ENCODE measurements at places on chromosomes 11 and 22. TPM values are rescaled to one million over a fixed set of nuclear protein-coding genes. Genes with fewer than 3 reads are reported as not detected.

DNA sequence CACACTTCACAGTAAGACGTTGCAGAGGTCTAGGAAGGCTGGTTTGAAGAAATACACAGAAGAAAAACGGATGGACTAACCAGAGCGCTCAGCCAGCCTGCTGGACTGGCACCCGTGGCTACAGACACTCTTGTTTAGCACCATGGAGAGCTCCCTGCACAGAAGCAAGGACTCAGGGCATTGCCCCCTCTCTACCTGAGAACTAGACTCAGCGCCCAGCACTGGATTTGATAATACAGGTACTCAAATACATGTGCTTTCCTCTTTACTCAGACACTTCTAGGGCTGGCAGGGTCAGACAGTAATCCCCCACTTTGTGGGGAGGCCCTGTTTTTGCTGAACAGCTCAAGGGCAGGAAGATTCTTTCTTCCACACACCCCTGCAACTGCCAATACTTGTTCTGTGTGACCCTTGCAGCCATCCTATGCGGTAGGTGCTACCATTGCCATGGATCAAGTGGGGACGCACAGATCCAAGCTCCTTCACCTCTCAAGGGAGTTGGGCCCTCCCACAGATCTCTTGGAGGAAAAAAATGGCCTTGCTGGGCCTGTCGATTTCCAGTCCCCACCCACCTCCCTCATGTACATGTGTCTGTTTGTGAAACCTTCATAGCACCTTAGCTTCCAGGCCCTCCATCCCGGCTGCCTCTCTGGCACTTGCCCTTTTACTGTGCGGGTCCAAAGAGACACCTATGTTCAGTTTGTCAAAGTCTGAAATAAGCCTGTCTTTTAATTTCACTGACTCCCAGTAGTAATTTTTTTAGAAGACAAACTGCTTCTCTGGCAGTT lies 5.1 kb upstream of the P2RX6 start:
- no peaks in the 10 kb centered on the region for H3K27me3 ChIP-seq
- H3K36me3 ChIP-seq: no peaks in the 10 kb centered on the region
- H3K4me3 ChIP-seq: no peak overlapping the region
- peaks cover 13% of the 10 kb centered on the region for H3K4me1 ChIP-seq

Gene ART5
- 4.1 TPM for total RNA-seq

Gene GVQW3
- 2.0 TPM for total RNA-seq

- H3K4me1 ChIP-seq: peaks cover 20% of the 10 kb centered on the region
- H3K4me3 ChIP-seq: peak overlapping the region; percentile 31
- no peak for DNase-seq
- H3K27me3 ChIP-seq: peaks cover 64% of the 10 kb centered on the region
- no peak overlapping the region for H3K27ac ChIP-seq
Measured at GRCh38 chr11:124839128-124839971, 25.9 kb upstream of the ROBO3 start.

Gene APOBEC3H
- total RNA-seq: 0.48 TPM

DNA sequence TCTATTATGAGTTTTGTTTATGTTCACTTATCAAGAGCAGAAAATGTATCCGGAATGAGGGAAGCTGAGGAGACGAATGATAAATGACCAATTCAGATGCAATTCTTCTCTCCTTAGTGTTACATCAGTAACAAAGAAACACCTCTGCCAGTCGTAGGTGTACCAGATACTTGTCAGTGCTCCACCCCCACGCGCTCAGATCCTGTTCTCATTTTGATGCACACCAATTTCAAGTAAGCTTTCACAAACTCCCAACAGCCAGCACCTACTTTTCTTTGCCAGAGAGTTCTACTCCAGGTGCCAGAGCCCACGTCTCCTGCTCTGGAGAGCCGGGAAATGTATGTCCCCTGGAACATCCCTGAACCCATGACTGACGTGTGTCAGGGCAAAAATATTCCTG lies 43.7 kb downstream of the OR8B12 start:
- no peak overlapping the region for H3K4me3 ChIP-seq
- H3K27me3 ChIP-seq: no peaks in the 10 kb centered on the region
- no peak for DNase-seq
- no peaks in the 10 kb centered on the region for H3K4me1 ChIP-seq

Gene SCN4B
- 0.89 TPM for total RNA-seq

Gene HIRA
- 31.1 TPM for total RNA-seq

GRCh38 chr11:115198321-115198741 lies 305.9 kb downstream of the CADM1 start:
- H3K4me3 ChIP-seq: no peak overlapping the region
- no peaks in the 10 kb centered on the region for H3K27me3 ChIP-seq
- no peaks in the 10 kb centered on the region for H3K36me3 ChIP-seq
- no peak overlapping the region for H3K27ac ChIP-seq
- no peak for DNase-seq

Gene ANKK1
- 0.19 TPM for total RNA-seq

- no peaks in the 10 kb centered on the region for H3K27me3 ChIP-seq
- no peak overlapping the region for H3K27ac ChIP-seq
- peak; percentile 22 for DNase-seq
- no peak overlapping the region for H3K4me3 ChIP-seq
Measured at GRCh38 chr22:46390652-46391301, 55.3 kb downstream of the TRMU start.

DNA sequence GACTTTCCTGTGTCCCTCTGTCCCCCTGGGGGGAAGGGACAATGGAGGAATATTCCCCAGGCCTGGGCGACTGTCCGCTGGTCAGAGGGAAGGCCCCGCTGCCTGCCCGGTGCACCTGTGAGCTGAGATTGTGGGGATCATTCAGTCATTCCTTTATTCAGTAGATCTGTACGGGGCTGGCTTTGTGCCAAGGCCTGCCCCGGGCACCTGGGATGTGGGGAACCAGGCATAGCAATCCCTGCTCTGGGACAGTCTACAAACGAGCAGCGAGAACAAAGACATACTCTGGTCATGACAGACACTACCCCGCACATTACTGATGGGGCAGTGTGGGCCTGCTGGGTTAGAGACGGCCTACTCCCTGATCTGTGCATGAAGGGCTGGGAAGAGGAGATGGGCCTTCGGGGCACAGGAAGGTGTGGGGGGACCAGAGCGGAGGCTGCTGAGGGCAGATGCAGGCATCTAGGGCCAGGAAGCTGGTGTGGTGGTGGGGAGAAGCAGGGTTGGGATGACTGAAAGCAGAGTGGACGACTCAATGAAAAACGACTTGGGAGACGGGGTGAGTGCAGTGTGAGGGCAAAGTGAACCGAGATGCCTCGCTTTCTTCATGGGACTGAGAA lies 1.8 kb upstream of the MYO7A start:
- peaks cover 14% of the 10 kb centered on the region for H3K4me1 ChIP-seq
- H3K27me3 ChIP-seq: no peaks in the 10 kb centered on the region
- H3K27ac ChIP-seq: no peak overlapping the region
- H3K36me3 ChIP-seq: no peaks in the 10 kb centered on the region
- DNase-seq: no peak
- no peak overlapping the region for H3K4me3 ChIP-seq

DNA sequence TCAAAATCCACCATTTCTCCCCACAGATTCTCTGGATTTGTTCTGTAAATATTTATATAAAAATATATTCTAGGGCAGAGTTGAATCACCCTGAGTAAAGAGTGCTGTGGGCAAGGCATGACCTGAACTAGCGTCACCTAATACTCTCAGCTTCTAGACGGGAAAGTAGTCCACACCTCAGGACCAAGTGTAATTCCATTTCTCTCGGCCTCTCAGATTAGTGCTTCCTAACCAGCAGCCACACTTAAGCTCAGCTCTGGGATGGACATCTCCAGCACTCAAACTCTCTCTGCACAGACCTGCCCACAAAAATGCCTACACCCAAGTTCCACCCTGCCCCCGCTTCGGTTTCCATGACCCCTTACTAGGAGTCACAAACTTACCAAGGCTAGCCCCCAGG lies 5.3 kb downstream of the SPTBN2 start:
- H3K27ac ChIP-seq: no peak overlapping the region
- H3K36me3 ChIP-seq: no peaks in the 10 kb centered on the region
- H3K4me1 ChIP-seq: peaks cover 28% of the 10 kb centered on the region
- H3K27me3 ChIP-seq: peaks cover 14% of the 10 kb centered on the region
- no peak overlapping the region for H3K4me3 ChIP-seq
- no peak for DNase-seq

DNA sequence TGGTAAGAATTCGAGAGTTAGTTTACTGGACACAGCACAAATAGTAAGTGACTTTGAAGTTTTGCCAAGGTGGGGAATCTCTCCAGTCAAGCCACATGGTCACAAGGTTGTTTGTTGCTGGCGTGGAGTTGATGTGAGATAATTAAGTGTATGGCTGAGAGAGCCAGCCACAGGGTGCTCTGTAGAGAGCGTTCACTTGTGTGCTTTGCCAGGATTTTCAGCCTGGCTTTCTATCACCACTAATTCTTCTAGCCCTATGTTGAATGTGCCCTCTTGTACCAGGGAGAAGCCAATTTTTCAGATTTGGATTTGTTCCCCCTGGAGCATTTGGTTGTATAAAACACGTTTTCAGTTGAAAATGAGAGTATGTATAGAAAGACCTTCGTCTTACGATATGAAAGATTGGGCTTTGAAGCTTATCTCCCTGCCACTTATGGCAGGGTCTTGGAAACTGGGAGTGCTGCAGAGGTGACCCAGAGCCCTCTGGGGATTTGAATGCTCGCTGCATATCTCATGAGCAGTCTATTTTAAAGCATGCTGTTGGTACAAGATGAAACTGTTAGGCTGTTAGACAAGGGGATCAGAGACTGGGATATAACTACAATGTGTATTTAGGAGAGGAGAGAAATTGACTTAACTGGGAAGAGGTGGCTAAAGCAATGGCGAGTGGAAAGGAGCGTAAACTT lies 28.6 kb downstream of the CSRP3 start:
- no peak overlapping the region for H3K4me3 ChIP-seq
- no peaks in the 10 kb centered on the region for H3K4me1 ChIP-seq
- H3K36me3 ChIP-seq: peaks cover 14% of the 10 kb centered on the region
- no peak for DNase-seq
- H3K27ac ChIP-seq: no peak overlapping the region

Gene TMEM132A
- total RNA-seq: 117 TPM

DNA sequence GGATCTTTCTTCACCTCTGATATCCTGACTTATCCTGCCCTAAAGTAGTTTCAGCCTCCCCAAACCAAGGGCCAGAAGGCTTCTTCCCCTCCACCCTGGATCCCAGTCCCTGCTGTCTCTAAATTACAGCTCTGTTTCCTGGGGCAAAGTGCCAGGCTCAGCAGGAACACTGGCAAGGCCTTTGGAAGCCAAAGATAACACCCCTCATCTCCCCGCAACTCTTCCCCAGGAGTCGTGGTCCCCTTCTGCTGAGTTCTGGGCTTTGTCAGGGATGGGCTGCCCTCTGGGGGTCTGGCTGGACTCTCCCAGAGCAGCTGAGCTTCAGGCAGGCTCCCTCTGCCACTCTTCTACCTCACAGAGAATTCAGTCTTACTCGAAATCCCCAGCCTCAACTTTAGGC lies 53.8 kb upstream of the AMPD3 start:
- no peak for DNase-seq
- no peaks in the 10 kb centered on the region for H3K36me3 ChIP-seq
- peaks cover 5% of the 10 kb centered on the region for H3K4me1 ChIP-seq
- H3K4me3 ChIP-seq: no peak overlapping the region
- no peaks in the 10 kb centered on the region for H3K27me3 ChIP-seq

GRCh38 chr11:78821371-78822306 lies 247.0 kb upstream of the NARS2 start:
- H3K27me3 ChIP-seq: no peaks in the 10 kb centered on the region
- H3K27ac ChIP-seq: no peak overlapping the region
- H3K4me3 ChIP-seq: no peak overlapping the region
- DNase-seq: peak; percentile 45
- no peaks in the 10 kb centered on the region for H3K4me1 ChIP-seq
- H3K36me3 ChIP-seq: no peaks in the 10 kb centered on the region

- DNase-seq: no peak
- H3K27ac ChIP-seq: no peak overlapping the region
- H3K36me3 ChIP-seq: no peaks in the 10 kb centered on the region
- no peaks in the 10 kb centered on the region for H3K4me1 ChIP-seq
- H3K4me3 ChIP-seq: no peak overlapping the region
Measured at GRCh38 chr11:78586452-78587046, 11.9 kb upstream of the NARS2 start.

GRCh38 chr11:102882389-102883024 lies 7.7 kb upstream of the MMP12 start:
- H3K27me3 ChIP-seq: no peaks in the 10 kb centered on the region
- no peak overlapping the region for H3K27ac ChIP-seq
- DNase-seq: peak; percentile 36
- H3K36me3 ChIP-seq: no peaks in the 10 kb centered on the region

- H3K27ac ChIP-seq: no peak overlapping the region
- no peaks in the 10 kb centered on the region for H3K36me3 ChIP-seq
- no peaks in the 10 kb centered on the region for H3K4me1 ChIP-seq
- H3K27me3 ChIP-seq: peaks cover 2% of the 10 kb centered on the region
Measured at GRCh38 chr11:120532832-120533196, 21.3 kb downstream of the GRIK4 start.

DNA sequence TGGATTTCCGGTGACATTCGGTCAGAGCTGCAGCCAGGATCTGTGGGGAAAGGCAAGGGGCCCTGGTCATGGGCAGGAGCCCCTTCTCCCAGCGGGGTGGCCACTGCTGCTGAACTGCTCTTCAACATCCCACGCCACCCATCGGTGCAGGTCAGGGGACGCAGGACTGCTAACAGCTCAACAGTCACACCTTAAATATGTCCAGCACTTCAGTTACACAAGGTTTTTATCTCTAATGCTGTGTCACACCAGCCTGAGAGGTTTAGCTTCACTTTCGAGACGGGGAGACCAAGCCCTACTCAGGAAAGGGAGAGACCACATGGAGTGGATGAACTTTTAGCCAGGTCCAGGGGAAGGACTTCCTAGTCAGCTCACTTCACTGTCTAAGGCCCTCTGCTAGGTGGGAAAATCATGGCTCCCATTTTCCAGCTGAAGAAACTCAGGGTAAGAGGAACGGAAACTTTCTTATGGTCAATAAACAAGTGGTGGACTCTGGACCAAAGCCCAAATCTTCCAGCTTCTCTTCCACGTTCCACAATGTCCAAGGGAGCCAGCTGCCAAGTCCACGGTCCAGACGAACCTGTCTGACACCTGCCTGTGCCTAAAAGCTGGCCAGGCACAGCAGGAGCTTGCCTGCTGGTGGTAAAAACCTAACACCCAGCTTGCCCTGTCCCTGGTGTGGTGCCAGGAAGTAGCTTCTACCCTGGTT lies 21.0 kb upstream of the CHADL start:
- peaks cover 60% of the 10 kb centered on the region for H3K36me3 ChIP-seq
- H3K27ac ChIP-seq: no peak overlapping the region
- no peak for DNase-seq
- H3K27me3 ChIP-seq: no peaks in the 10 kb centered on the region

Gene GPHA2
- total RNA-seq: not detected

DNA sequence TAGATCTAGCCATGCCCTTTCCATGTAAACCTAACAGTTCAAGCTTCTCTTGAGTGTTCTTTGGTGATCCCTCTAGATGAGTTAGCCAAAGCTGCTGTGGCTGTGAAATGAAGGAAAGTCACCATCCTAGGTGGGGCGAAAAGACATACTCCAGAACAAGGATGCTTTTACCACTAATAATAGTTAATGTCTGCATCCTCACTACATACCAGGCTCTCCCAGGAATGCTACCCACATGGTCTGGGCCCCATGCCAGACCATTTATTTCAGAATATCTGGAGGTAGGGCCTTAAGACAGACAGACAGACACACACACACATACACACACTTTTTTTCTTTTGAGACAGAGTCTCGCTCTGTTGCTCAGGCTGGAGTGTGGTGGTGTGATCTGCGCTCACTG lies 14.7 kb downstream of the ABTB2 start:
- H3K27me3 ChIP-seq: no peaks in the 10 kb centered on the region
- no peak overlapping the region for H3K4me3 ChIP-seq
- DNase-seq: peak; percentile 93
- no peaks in the 10 kb centered on the region for H3K36me3 ChIP-seq
- peaks cover 49% of the 10 kb centered on the region for H3K4me1 ChIP-seq

Gene MRGPRX3
- total RNA-seq: not detected

Gene POLR2F
- total RNA-seq: 129 TPM
